Activated naive CD8-positive, alpha-beta T cell treated with anti-CD3 and anti-CD28 coated beads for 36 hours (primary cell): ENCODE measurements at places on chromosomes 12 and 14. TPM values are rescaled to one million over a fixed set of nuclear protein-coding genes. Genes with fewer than 3 reads are reported as not detected.

Gene SPIC
- total RNA-seq = not detected

DNA sequence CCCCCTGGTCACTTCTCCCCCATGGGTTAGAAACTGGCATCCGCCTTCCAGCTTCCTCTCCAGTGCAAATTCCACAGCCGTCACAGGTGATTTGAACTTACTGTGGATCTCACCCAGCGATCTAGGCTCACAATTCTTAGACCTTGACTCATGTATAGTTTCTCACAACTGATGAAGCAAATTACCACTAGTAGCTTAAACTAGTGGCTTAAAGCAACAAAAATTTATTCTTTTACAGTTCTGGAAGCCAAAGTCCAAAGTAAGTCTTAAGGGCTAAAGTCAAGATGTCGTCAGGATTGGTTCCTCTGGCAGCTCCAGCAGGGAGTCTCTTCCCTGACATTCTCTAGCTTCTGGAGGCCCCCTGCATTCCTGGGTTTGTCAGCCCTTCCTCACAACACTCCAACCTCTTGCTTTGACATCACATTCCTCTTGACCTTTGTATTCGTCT, 117.4 kb downstream of the KTN1 start:
- no peak for DNase-seq

Gene TTC9
- 5.4 TPM for total RNA-seq

Gene ZDHHC22
- total RNA-seq = not detected

Gene ARHGAP9
- total RNA-seq = 154 TPM

- no peak for DNase-seq
Observed at GRCh38 chr12:102638777-102639176, 158.4 kb upstream of the IGF1 start.

- no peak for DNase-seq
Observed at GRCh38 chr14:102927346-102927877, 4.9 kb downstream of the AMN start.

- DNase-seq = no peak
Observed at GRCh38 chr12:2118481-2119255, 65.9 kb downstream of the CACNA1C start.

Gene KANSL2
- total RNA-seq = 62.0 TPM

GRCh38 chr12:52532636-52533035, 12.4 kb upstream of the KRT5 start:
- no peak for DNase-seq

- DNase-seq = no peak
Observed at GRCh38 chr12:3572560-3572959, 81.6 kb downstream of the PRMT8 start.

Gene PTPN21
- total RNA-seq = 0.25 TPM

DNA sequence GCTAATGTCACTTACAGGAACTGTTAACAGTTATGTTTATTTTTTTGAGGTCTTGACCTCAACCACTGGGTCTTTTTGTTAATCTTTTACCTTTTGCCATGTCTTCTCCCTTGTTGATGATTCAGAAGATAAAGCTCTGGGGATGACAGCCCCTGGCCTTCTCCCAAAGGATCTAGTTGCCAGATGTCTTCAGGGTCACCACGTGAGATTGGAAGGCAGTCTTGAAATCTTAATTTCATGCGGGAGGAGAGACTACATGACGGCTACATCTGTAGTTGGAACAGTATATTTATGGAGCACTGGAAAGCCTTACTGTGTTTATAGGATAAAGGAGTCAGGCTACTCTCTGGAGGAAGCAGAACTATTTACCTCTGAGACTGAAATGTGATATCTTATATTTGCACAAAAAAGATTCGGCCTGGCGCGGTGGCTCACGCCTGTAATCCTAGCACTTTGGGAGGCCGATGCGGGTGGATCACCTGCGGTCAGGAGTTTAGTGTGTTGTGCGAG, 5.6 kb downstream of the MLEC start:
- no peak for DNase-seq

DNA sequence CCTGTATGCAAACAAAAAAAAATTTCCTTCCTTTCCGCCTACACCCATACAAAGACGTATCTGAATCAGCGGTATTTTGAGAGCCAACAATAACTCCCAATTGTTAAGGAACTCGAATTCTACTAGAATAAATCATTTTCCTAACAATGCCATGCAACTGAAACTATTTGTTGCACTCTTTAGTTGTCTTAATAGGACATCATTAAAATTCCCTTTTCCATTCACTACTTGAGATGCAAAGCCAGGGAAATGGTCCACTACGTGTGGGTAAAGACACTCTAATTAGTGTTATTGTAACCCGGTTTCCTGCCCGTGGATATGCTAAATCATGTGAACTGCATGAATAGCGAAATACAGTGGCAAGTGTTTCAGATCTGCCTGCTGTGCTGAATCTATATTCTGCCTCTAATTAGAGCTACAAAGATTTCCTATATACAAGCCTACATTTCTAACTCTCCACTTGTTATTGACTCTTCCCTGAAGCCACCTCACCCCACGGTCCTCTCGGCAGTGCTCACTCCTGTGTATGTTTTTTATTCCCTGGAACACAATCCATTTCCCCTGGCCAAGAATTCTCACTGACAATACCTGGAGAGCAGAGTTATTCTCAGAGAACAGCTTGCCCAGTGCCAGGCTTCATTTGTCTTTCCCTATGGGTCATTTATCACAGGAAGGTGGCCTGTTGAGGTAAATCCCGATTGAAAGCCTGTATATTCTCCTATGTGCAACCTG, 168.3 kb downstream of the PAWR start:
- DNase-seq = no peak

DNA sequence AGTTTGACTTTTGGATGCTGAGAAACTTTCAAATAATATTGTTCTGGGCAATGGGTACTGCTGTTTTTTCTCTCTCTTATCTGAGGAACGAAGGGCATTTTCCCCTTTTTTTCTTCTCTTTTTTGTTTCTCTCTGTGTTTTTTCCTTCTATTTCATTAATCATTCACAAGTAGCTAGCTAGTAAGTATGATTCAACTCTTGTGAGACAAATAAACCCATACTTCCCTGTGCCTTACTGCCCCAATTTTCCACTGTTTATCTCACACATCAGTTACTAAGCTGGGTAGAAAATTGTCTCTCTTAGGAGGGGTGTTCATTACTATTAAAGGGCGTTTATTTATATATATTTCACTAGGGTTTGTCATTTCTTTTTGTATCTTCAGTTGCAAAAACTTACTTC, 437.6 kb downstream of the RERGL start:
- DNase-seq = no peak

Gene KRT71
- total RNA-seq = not detected

GRCh38 chr12:47722136-47722834, 3.0 kb downstream of the ENDOU start:
- no peak for DNase-seq

Gene TMEM30B
- 2.0 TPM for total RNA-seq

DNA sequence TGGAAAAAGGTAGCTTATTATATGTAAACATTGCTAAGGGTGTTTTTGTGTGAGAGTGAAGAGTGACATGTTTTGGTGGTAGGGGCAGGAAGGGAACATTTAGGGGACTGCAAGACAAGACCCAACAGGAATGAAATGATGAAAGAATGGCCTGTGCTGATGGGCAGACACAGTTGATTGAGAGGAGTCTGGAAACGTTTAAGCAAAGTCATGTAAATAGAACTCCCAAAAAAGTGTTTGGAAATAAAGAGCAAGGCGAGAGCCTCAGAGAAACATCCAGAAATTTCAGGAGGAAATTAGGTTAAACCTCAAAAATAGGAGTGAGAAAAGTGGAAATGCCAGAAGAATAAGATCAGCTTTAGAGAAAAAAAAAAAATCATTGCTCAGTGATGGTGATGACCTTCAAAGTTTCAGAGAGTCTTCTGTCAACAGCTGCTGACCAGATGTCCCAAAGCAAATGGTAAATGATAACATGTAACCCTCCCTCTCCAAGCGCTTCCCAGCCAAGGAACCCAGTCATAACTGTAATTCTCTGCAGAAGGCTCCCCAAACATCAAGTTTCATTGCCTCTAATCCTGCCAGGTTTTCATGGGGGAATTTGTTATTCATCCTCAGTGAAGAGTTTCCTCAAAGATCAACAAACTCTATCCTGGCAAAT, 223.2 kb upstream of the FAR2 start:
- DNase-seq = no peak

DNA sequence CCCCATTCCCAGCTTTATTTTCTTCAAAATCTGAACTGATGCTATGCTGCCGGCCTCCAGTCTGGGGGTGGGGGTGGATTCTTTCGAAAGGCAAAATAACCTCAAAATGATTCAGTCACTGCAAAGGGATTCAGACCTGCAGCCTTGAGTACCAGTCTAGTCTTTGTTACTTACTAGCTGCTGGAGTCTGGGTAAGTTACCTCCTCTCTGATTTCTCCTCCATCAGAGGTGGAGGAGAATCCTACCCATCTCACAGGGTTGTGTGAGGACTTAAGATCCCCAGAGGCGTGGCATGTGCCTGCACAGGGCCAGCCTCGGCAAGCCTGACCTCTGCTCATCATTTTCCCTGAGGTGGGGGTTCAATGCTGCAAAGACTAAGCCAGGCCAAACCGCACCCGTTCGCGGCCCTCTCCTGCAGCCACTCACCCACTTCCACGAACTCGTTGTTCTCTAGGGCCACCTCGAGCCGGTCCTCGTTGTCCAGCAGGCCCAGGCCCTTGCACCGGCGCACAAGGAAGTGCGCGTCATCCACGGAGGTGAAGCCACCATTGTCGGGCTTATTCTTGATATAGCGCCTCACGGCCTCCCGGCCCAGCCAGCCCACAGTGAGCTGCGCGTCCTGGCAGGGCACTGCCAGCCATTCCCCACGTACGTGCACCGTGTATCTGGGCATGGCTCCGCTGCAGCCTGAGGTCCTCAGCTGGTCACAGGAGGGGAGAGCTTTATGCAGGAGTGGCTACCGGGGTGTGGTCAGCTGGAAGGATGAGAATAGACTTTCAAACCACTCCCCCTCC, 709 bp downstream of the HAL start:
- DNase-seq = no peak

GRCh38 chr12:116276652-116277466, 634 bp downstream of the MED13L start:
- peak; percentile 70 for DNase-seq
